Stimulated activated CD4-positive, alpha-beta T cell treated with anti-CD3 and anti-CD28 coated beads, Interleukin-1b, Interleukin-23, amount 100 ng/mL, for 48 hours (primary cell): ENCODE measurements at places on chromosomes 7 and 10.

GRCh38 chr7:49037346-49038210 is 113.2 kb downstream of the CDC14C start:
- DNase-seq = no peak

DNA sequence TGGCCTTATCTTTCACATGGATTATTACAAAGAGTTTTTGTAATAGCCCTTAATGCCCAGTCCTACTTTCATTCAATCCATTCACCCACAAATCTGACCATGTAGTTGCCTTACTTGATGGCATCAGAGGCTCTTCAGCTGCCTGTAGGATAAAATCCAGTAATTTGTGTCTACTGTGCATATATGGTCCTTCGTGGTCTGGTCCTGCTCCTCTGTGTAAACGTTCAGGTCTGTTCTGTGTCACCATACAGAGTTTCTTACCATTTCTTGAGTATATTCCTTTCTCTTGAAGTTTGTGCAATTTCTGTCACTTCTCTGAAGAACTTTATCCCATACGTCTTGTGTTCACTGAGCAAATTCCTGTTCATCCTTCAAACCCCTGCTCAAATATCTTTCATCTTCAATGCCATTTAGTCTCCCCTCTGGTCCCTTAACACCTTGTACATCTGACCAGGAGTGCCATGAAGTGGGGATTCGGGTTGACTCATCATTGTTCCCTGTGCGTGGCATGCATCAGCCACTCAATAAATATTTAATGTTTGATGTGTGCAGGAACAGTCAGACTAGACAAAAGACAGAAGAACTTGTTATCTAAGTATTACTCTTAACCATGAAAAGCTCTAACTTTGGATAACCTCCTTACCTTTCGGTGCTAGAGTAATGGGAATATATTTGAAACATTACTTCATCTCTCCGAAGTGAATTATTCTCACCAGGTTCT is 98.6 kb upstream of the RPA3 start:
- peak; percentile 24 for DNase-seq

GRCh38 chr10:97635577-97635976 is 2.3 kb upstream of the MORN4 start:
- no peak for DNase-seq

DNA sequence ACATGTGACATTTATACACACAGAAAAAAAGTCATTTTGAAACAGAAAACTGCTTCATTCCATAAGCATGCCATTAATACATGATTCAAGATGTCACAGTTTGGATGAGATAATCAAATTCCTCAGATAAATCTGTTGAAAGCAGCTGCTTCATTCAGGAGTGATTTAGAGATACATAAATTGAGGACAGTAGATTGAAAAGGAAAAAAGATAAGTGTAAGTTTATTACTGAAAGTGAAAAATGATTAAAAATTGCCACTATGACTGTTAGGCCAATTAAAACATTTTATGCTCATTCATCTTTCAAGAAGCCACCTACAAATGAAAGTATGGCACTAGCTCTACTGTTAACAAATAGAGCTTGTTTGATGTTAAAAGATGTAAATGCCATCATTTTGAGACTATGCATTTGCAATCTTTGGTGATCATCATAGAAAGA is 136.9 kb upstream of the CDK6 start:
- no peak for DNase-seq

- DNase-seq = no peak
These were observed 190.2 kb downstream of the RAMP3 start for GRCh38 chr7:45347804-45348203.

- DNase-seq = no peak
These were observed 53.6 kb downstream of the PIK3AP1 start for GRCh38 chr10:96666741-96667140.

- DNase-seq = no peak
These were observed 1.4 kb downstream of the CHAT start for GRCh38 chr10:49615213-49615612.

DNA sequence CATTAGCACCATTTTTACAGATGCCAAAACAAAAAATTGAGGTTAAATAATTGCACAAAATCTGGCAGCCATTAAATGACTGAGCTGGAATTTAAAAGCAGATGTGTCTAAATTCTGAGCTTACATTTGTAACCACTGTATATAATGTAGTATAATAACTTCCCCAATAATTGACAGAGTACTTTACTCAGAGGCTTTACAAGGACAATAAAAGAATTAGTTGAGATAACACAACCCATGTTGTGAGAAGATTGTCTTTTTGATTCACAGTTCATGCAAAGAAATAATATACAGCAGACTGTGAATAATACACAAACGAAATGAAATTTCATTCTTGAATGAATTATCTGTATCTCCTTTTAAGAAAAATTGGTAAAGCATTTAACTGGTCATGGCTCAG is 417.1 kb downstream of the AUTS2 start:
- DNase-seq = no peak

DNA sequence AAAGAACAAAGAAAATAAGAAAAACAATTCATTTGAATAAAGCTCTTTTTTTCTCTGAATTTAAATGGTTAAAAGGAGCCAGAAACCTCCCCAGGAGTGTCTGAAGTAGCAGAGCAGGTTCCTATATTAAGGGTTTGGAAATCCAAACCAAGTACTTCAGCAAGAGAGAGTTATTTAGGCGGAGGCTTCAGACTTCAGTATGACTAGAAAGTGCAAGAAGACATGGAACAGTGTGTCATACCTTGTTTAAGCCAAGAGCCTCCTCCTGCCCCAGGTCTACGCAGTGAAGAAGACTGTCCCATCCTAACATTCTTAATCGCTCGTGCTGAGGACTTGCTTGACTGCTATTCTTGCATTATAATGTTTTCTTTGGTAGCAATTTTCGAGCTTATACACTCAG is 51.3 kb downstream of the ODAD2 start:
- DNase-seq = no peak

- DNase-seq = no peak
These were observed 167.1 kb downstream of the NEURL1 start for GRCh38 chr10:103660364-103661197.

- DNase-seq = no peak
These were observed 1.7 kb upstream of the ST8SIA6 start for GRCh38 chr10:17456032-17456548.

- no peak for DNase-seq
These were observed 479.2 kb downstream of the HTR7 start for GRCh38 chr10:90378524-90379076.

- DNase-seq = no peak
These were observed 427.8 kb downstream of the ARL4A start for GRCh38 chr7:13115157-13115772.

DNA sequence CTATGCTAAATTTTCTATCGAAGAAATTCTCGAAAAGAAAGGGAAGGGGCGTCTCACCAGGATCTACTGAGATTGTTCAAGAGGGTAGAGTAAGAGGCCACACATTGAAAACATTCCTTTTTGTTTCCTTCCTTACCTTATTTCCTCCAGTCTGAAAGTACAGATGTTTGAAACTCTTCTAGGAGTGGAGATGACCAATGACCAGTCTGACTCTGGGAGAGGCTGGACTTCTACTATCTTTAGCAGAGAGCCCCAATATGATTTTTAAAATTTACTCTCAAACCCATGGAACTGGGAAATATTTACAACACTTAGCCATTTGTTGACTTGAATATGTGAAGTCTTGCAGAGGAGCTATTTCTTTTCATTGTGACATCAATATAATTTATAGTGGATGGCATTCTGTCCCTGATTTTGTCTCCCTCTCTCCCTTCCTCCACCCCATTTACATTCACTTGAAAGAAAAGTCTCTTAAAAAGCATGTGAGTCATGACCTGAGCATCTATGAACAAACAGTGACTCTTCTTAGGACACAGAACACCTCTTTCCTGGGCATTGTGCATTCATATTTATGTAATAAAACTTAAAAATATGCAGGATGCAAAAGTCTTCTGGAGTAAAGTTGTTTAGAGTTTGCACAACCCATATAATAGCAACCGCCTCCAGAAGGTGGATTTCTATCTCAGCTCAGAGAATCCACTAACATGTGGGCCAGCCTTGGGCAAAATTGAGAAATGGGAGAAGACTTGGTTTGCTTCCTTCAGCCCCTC is 31.2 kb upstream of the BMPER start:
- DNase-seq = no peak

- peak; percentile 70 for DNase-seq
These were observed 83.5 kb downstream of the SGMS1 start for GRCh38 chr10:50540069-50540825.

DNA sequence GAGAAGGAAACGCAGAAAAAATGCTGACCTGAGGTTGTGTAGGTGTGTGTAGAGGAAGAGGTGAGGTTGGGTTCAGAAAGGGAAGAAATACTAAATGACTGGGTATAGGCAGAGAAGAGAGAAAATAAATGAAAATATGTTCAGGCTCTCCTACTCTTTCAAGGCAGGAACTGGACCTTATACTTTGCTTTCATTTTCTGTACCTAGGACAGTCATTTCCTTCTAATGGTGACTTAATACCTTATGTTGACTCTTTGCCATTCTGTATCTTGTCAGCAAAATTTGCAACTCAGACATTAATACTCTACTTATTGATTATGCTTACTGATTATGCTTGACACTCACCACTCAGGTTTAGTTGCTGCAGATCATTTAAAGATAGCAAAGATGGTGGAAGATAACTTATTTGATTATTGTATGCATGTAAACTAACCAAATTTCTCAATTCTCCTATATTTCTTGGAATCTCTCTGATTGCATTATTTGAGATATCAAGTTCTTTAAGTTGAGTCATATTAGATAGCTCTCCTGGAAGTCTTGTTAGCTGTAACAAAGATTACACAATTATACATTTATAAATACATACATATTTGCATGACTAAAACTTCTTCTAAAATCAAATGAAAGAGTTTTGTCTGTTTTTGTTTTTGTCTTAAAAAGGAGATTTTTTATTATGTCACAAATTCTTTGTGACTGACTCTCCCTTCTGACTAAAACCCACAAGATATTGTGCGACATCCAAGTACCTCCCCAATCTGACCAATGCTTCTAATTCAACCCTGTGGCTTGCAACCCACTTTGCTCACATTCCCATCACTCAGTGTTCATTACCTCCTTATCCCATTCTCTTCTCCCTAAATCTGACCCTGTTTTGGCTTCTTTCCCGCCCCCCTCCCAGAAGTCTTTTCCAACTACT is 20.0 kb downstream of the LRRD1 start:
- DNase-seq = no peak

DNA sequence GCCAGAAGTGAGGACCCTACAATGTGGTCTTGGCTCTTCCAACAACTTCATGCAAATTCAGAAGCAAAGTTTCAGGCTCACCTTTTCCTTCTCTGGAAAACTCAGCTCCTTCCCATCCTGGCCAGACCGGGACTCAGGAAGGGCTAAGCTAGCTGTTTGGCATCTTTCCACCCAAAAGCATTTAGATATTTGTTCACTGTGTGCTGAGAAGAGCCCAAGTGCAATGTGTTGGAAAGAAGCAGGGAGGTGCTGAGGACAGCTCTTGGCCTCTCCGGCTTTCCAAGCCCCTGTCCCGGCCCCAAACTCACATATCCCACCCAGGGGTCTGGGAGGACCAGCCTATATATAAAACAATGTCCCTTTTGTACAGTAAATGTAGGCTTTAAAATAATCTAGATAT is 44.5 kb downstream of the MKI67 start:
- DNase-seq = no peak

- no peak for DNase-seq
These were observed 9.7 kb upstream of the ABCA13 start for GRCh38 chr7:48161407-48162125.

- no peak for DNase-seq
These were observed 67.8 kb downstream of the RAMP3 start for GRCh38 chr7:45225311-45225947.

GRCh38 chr7:137535579-137535978 is 192.0 kb upstream of the PTN start:
- no peak for DNase-seq

- DNase-seq = no peak
These were observed 70.7 kb upstream of the LRRC18 start for GRCh38 chr10:49010295-49010694.

DNA sequence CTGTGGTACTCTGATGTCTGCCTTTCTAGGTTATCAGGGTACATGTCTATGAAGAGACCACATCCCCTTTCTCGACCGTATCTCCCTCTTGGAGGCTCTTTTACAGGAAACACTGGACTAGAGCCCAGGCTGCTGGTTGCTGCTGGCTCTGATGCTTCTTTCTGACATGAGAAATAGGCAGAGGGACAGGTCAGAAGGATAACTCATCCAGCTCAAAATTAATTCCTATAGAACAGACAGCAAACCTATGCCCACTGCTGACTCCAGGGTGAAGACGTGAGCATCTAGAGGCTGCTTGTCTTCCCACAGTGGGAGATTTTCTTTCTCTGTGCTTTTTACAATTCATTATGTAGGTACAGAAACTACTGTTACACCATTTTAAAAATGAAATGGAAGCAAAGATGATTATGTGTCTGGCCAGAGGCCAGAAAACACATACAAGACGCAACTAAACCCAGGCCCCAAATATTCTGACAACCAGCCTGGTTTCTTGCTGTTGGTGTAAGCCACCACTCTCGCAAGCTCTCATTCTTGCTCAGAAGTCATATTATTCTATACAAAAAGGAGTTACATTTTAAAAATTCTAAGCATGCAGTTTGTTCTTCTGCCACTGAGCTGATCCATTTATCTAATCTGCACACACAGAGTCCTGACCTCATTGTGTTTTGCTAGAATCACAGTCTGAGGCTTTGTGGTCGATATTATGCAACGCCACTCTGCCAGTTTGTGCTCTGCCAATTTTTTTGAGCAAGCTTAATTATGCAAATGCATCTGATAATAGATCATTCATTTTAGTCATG is 424.3 kb downstream of the KIF20B start:
- no peak for DNase-seq

GRCh38 chr10:96440361-96441292 is 73.1 kb downstream of the TLL2 start:
- DNase-seq = no peak

GRCh38 chr10:92122941-92123450 is 167.9 kb downstream of the CPEB3 start:
- DNase-seq = no peak

- no peak for DNase-seq
These were observed 71.2 kb upstream of the LRRC18 start for GRCh38 chr10:49010865-49011264.

DNA sequence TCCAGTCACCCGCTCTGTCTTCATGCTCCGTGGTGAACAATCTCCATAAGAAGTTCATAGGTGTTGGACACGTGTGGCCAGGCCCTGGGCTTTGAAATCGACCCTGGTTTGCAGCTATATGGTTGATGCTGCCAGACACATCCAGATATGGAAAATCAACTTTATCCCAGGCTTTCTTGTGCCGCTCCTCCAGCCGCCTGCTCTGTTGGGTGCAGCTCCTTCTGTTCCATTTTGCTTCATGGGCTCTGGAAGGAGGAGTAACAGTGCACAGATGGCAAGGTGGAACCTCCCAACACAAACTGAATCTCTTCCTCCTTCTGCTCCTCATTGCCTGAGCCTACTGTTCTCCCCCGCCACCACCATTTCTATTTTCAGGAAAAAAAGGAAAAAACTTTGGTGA is 44.7 kb downstream of the THNSL1 start:
- no peak for DNase-seq

DNA sequence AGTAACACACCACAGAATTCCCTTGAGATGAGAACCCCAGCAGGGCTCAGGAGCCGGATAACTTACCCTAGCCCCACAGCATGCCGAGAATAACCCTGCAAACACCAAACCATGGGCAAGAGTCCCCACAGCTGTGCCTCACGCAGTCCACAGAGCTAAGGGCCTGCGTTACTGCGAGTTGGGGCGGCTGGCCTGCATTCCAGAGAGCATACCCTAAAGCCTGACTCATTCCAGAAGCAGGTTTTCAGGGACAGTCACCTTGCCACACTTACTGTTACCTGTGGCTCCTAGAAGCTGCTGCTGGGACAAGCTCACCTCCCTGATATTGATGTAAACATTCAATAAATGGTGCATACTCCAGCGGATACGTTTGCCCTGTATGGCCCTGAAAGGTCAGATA is 18.6 kb downstream of the FGFR2 start:
- DNase-seq = no peak
